ENCODE measurements at places on chromosomes 3 and 15. TPM values are rescaled to one million over a fixed set of nuclear protein-coding genes. Genes with fewer than 3 reads are reported as not detected.

- DNase-seq, result peak; percentile 20
Measured at GRCh38 chr3:140552403-140552802, 125.5 kb upstream of the TRIM42 start.

Gene GJD2
- not detected for total RNA-seq

DNA sequence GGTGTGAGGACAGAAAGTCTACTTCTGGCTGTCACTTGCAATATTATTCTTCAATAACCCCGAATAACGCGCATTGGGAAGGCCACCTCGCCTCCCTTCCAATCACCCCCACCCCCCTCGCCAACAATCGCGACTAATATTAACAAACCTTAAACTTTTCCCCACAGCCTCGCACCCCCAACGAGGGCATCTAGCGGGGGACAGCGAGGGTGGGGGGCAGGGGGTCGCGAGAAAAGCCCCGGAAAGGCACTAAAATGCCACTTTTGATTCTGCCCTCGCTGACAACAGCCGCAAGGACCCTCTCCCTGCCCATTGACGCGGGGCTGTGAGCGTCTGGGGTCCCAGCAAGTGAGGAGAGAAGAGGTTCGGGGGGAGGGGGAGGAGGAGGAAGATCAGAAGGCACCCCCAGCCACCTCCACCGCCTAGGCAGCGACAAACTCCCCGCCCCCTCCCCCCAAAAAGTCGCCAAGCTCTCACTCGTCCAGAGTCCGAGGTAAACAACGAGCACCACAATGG is 868 bp downstream of the SATB1 start:
- peak; percentile 56 for DNase-seq

DNA sequence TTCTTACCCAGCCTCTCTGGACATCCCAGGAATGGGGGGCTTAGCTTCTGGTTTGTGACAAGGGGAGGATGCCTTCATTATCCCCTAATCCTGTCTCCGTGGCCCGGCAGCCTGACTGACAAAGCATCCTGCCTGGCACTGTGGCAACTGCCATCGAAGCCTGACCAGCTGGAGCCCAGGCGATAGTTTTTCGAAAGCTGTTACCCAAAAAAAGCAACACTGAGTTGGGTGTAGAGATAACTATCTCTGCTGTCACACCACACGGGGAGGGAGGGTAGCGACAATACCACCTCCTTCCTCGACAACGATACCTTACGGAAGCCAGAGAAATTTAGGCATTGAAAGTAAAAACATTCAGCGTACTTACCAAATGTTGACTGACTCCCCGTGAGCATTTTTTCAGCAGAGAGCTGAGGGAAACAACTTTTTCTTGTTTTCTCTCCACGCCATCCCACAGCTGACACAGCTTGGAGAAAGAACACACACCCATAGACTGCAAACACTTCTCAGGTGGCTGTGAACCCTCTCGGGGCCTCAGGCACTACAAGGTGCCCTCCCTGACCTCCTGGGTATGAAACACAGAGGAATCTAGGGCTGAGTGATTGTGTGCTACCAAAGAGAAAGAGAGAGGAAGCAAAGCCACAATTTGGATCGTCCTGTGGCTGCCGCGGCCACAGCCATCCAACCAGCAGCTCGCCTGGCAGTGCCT is 361.9 kb upstream of the ICE2 start:
- DNase-seq, result peak; percentile 26

Gene PIGZ
- not detected for total RNA-seq

DNA sequence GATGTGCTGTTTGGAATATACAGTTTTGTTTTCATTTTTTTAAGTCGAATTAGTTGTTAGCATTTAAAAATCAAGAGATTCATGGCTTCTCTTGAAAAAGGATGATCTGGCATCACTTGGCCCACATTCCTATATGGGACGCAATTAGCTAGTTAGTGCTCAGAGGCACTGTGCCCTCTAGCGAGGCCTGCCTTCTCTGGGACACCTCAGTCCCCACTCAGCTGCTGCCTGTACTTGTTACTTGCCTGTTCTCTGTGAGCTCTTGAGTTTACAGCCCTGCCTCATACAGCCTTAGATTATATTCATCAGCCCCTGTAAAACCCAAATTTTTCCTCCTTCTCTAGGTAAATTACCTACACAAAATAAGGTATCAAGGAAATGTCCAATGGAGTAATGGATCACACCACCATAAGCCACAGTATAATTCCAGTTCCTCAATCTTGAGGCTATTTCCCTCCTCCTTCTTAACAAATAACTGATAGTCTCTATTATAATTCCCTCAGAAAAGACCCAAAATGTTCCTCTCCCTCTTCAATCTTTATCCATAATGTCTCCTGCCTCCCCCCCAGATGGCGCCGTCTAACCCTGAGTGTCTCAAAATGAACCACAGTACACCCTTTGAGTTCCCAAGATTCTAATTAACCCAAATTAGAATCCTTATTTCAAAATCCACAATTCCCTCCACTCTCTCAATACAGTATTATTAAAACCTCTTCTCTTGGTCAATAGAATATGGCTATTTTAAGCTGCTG is 2.7 kb downstream of the ZMAT3 start:
- DNase-seq, result peak; percentile 51

- no peak for DNase-seq
Measured at GRCh38 chr3:16770021-16770420, 114.7 kb upstream of the PLCL2 start.

DNA sequence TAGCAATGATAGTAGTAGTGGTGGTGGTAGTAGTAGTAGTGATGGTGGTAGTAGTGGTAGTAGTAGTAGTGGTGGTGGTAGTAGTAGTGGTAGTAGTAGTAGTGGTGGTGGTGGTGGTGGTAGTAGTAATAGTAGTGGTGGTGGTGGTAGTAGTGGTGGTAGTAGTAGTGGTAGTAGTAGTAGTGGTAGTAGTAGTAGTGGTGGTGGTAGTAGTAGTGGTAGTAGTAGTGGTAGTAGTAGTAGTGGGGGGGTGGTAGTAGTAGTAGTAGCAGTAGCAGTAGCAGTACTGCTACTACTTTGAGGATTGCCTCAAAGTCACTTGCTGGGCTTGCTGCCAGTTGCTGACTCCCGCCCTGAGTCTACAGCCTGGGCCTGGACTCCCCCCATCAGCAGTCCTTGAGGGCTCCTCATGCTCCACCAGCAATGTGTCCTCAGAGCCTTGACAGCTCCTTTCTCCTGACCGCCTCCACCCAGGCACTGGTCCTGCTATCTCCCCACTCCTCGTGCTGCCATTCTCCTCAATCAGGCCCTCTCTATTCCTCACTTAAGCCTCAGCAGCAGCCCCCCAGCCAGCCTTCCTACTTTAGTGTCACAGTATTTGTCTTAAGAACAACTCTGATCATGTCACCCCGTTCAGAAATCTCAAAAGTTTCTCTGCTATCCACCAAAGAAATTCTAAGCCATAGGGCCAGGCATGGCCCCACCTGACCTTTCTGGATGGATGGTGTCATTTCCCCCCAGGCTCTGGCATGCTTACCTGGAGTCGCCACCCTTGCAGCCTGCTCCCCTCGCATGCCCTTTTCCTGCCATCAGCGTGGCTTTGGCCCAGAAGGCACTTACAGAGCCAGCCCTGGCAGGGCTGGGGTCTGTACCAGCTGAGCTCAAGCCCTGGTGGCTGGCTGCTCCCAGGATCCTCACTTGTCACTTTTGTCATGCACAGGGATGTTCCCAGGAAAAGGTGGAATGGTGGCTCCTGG is 45.6 kb downstream of the DLEC1 start:
- peak; percentile 21 for DNase-seq

GRCh38 chr3:176566757-176567156 is 630.5 kb downstream of the TBL1XR1 start:
- no peak for DNase-seq

DNA sequence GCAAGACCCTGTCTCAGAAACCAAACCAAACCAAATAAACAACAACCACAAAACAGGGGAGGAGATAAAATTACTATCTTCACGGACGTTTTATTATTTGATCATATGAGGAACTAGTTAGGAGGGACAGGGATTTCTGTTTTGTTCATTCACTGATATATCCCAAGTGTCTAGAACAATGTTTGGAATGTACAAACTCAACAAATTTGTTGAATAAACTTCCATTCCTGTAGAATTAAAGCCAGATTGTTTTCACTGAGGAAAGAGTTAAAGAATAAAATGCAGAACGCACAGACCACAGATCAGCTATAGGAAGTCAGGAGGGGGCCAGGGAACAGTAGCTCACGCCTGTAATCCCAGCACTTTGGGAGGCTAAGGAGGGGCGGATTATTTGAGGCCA is 6.5 kb upstream of the STRC start:
- DNase-seq, result no peak

DNA sequence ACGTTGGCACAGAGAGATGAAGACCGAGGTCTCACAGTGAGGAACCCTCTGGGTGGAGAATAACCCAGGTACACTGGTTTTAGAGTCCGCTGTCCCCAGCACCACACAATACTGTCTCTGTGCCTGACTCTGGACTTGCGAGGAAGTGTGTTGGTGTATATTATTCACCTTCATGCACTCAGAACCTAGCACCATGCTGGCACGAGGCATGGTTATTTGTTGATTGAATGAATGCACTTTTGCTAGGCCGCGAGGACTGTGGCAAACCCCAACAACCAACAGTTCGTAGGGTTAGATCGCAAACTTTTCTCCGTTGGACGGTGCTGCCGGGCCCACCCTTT is 484 bp upstream of the C3orf52 start:
- DNase-seq, result no peak

GRCh38 chr3:37667335-37667734 is 194.3 kb upstream of the CTDSPL start:
- no peak for DNase-seq

Gene BTLA
- 3.9 TPM for total RNA-seq

Gene TEX55
- total RNA-seq, result not detected

Gene SHISA5
- total RNA-seq, result 54.8 TPM

Gene DNAH12
- total RNA-seq, result 0.02 TPM

Gene CTXN2
- total RNA-seq, result 0.60 TPM

Gene ERC2
- total RNA-seq, result 24.8 TPM

DNA sequence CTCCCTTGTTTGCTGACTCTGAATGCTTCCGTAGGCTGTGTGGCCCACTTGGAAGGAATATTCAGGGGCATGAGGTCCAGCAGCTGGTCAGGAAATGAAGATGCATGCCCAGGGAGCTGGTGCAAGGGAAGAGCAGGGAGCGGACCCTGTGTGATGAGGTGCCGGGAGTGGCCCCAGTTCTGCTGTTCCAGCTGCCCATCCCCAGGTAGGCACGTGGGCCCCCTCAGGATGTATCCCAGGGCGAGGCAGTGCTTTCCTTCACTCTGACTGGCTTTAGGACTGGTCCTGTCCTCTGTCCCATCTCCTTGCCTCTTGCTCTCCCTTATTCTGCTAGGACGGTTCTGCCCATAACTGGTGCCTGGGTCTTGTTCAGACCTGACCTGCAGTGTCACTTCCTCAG is 1.1 kb upstream of the FAM3D start:
- DNase-seq, result no peak

All from neural progenitor cell (in vitro differentiated cells).